ENCODE measurements at places on chromosomes 6 and 20.

DNA sequence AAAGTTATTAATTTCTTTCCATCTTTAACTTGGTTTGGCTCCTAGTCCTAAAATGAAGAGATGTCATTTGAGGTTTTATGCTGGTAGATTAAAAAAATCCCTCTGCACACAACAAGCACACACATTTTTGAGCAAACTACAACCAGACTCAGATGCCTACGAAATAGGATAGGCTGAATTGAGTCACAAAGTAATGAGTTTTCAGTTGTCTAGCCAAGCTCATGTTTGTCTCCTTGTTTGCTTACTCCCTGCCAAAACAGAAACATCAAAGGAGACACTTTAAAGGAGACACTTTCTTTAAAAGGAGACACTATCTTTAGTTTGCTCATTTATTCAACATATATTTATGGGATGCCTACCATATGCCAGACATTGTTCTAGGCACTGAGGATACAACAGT lies 56.2 kb downstream of the TPBG start:
- DNase-seq = no peak

GRCh38 chr6:35327349-35328027 lies 14.9 kb upstream of the PPARD start:
- peak; percentile 59 for DNase-seq

GRCh38 chr20:21246161-21246560 lies 57.0 kb upstream of the XRN2 start:
- DNase-seq = no peak

- no peak for DNase-seq
Observed at GRCh38 chr6:166331503-166332415, 10.6 kb downstream of the SFT2D1 start.

DNA sequence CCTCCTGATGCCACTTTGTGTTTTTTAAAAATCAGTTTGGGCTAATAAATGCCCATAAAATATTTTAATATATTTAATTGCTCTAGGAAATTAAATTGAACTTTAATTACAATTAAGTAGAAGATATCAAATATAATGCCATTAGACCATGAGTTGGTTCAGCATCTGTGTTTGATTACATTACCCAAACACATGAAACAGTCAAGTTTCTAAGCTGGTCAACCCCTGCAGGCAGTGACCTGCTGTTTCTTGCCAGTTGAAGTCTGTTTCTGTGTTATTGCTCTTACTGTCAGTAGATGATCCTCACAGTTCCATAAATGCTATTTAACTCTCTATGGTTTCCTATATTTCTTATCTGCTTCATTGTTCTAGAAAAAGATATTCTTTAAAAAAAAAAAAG lies 9.7 kb upstream of the TENT5A start:
- no peak for DNase-seq

GRCh38 chr20:63363981-63364561 lies 2.9 kb upstream of the CHRNA4 start:
- no peak for DNase-seq

- no peak for DNase-seq
Observed at GRCh38 chr6:19757036-19757435, 80.1 kb upstream of the ID4 start.

- DNase-seq = no peak
Observed at GRCh38 chr6:101534386-101534785, 140.9 kb downstream of the GRIK2 start.

DNA sequence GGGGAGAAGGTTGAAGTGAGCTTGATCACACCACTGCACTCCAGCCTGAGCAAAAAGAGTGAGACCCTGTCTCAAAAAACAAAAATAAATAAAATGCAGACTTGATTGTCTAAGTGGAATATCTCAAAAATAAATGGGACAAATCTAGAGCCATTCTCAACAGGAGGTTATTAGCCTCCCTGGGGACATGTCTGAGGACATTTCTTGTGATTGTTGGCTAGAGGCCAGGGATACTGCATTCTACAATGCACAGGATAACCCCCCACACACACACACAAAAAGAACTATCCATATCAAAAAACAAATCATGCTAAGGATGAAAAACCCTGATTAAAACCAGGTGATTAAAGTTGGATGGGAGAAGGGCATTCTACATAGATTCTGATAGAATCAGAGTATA lies 37.5 kb downstream of the FAM217A start:
- no peak for DNase-seq

DNA sequence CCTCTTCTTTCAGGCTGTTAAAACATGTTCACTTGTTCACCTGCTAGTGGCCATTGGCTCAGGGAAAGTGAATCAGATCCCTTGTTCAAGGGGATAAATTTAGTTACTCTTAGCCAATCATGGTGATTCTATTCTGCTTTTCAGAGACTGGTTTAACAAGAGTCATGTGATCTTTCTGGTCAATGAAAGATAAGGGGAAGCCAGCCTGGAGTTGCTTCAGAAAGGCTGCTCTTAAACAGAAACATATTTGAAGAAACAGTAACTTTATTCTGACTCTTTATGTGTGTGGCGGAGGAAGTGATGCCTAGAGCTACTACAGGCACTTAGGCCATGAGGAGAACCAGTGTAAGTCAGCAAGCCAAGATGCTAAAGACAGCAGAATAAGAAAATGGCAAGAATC lies 28.1 kb upstream of the AHI1 start:
- DNase-seq = no peak

DNA sequence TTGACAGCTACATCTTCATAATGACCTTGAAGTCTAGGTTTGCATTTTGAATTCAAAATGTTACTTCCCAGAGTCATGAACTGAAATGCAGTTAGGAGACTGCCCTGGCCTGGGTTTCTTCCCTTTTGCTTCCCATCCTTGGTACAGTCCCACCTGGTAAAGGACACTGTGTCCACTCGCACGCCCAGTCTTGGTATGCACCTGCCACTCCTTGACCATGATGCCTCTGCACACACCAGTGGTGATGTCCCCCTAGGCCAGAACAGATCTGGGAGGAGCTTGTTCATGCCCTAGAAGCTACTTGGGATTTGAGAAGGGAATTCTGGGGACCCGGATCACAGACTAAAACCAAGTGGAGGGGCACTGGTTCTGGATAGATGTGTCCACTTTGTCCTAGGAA lies 3.6 kb downstream of the PPP1R14C start:
- DNase-seq = no peak

DNA sequence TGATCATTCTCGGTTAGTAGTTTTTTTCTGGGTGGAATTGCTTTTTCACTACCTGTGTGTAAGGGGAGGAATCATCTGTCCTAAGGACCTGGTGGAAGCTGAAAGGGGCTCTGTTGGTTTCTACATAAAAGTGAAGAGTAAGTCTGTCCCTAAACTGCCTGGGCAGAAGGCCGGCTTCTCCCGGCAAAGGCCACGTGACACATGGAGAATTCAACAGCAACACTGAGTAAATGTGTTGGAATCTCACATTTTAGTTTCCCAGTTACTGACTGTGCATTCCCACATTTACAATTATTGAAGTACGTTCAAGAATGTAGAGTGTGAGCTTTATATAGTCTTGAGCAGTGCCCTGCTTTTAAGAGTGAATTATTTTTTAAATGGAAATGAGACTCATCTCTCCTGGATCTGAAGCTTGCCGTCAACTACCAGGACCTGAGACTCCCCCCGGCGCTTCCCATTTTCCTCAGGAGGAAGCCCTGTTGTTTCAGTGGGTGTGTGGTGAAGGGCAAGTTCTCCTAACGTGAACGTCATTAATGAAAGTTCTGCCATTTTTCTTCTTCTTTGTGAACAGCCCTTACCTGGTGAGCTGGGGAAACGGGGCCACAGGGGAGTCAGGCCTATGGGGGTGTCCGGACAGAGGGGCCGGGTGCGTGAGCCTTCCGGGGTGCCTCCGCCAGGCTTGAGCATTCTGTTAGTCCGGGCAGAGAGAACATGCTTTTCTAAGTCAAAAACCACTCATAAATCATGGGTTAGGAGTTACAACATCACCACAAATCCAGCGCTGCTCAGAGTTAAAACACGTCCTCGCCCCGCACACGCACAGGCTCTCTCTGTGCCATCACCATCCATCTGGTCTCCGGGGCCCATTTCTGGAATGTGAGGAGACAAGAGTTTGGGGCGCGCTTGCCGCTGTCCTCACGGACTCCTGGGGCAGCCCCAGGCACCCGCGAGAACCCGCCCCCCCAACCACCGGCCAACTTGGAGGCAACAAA lies 56.6 kb upstream of the SMOC2 start:
- DNase-seq = no peak

GRCh38 chr6:43968110-43968965 lies 158.9 kb downstream of the MRPL14 start:
- no peak for DNase-seq

DNA sequence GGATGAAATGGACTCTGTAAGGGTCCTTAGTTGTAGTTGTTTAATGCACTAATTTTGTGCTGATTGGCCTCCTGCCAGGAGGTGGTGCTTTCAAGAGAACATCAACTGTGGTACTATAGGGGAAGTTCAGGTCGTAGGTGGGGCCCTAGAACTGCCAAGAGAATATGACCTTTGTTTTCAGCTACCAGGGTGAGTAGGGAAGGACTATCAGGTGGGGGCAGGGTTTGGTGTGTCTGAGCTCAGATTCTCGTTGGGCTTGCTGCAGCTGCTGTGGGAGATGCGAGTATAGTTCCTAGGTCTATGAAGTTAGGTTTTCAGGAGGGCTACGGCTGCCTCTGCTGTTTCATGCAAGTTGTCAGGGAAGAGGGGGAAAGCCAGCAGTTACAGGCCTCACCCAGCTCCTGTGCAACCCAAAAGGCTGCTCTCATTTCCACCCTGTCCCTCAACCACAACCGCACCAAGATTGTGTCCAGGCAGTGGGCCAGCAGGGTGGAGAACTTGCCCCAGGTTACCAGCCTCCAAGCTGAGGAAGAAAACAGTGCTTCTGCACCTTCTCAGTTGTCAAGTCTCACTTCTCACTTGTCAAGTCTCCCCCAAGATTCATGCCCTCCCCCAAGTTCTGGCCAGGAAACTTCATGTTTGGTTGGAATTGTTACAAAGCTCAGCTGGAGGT lies 626.5 kb upstream of the MAP3K7 start:
- DNase-seq = no peak

DNA sequence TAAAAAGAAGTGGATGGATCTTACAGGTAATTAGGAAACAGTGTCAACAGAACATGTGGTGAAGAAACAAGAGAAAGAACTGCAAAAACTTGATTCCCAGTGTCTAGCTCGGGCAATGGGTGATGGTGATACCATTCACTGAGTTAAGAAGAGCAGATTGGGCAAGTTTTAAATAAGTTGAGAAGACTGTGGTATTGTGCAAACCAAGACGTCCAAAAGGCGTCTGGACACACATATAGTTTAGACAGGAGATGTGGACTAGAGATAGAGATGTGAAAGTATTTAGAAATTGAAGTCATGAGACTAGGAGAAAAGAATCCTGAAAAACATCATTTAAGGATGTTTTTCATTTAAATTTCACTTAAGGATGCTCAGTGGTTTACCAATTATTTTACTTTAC lies 53.9 kb downstream of the CDK19 start:
- DNase-seq = no peak

- no peak for DNase-seq
Observed at GRCh38 chr20:2357114-2357513, 23.6 kb upstream of the TGM6 start.

GRCh38 chr6:159655409-159655988 lies 37.5 kb downstream of the SOD2 start:
- no peak for DNase-seq

GRCh38 chr20:20926222-20926905 lies 179.8 kb downstream of the LINC00237 start:
- DNase-seq = no peak

DNA sequence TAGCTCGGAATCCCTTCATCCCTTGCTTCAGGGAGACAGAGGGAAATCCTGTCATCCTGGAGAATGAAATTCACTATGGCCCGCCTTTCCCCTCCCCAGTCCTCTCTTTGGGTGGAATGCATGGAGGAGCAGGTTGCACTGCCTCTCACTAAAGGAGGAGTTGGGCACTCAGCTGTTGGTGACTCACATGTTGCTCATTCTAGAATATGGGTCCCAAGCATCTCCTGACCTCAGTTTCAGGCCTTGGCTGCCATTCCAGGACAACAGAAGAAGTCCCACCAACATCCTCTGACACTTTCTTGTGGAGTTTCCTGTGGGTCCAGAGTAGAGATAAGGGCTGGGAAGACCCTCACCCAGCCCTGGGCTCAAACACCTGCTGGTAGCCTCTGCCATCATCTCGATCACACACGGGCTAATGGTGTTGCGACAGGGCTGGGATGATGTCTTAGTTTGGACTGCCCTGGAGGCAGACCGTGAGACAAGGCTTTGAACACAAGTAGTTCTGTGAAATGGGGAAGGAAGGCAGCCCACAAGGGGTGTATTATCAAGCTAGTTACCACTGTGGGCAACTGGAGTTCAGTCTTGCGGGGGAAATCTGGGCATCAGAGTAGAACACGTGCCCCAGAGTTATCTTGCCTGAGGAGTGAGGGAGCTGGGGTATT lies 52.4 kb upstream of the RNF24 start:
- DNase-seq = peak; percentile 56

GRCh38 chr6:25354078-25354932 lies 75.1 kb downstream of the CARMIL1 start:
- DNase-seq = no peak

GRCh38 chr6:26197636-26197932 lies 110.4 kb downstream of the HFE start:
- DNase-seq = no peak

DNA sequence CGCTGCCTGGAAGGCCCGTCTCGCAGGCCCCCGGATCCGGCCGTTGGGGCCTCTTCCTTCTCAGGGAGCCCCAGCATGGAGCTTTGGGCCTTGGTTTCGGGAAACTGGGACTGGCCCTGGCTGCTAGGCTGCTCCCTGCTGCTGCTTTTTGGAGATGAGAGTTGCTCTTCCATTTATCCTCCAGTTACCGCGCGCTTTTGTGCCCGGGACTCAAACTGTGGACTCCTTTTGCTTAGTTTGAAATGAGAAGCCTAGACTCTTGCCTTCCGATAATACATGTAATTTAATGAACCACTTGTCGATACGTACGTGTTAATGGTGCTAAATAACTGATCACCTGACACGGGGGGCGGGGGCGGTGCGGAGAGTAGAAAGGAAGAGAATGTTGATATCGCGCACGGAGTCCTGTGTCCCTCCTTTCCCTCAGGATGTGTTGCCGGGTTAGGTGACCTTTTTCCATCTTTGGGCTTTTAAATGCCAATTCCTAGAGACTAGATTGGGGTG lies 968 bp downstream of the PHF3 start:
- no peak for DNase-seq

- DNase-seq = no peak
Observed at GRCh38 chr6:140107216-140107615, 732.8 kb upstream of the CITED2 start.
